ENCODE measurements at places on chromosomes 7 and 10. TPM values are rescaled to one million over a fixed set of nuclear protein-coding genes. Genes with fewer than 3 reads are reported as not detected.

- no peak for ATAC-seq
These were observed 48.6 kb downstream of the CAMK1D start for GRCh38 chr10:12397941-12398340.

GRCh38 chr7:158075633-158076001, 512.0 kb downstream of the PTPRN2 start:
- no peak for ATAC-seq

DNA sequence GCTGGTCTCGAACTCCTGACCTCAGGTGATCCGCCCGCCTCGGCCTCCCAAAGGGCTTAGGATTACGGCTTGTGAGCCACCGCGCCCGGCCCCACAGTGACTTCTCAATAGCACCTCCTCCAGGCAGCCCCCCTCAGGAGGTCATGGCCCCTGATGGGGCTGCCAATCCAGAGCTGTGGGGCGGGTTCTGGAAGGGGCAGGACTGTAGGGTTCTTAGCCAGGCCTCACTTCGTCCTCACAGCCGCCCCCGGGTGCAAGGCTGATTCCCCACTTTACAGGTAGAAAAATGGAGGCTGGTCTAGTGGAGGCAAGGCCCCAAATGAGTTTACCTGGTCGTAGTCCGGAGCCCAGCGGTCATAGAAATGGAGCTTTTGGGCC, 638 bp downstream of the METTL27 start:
- no peak for ATAC-seq

DNA sequence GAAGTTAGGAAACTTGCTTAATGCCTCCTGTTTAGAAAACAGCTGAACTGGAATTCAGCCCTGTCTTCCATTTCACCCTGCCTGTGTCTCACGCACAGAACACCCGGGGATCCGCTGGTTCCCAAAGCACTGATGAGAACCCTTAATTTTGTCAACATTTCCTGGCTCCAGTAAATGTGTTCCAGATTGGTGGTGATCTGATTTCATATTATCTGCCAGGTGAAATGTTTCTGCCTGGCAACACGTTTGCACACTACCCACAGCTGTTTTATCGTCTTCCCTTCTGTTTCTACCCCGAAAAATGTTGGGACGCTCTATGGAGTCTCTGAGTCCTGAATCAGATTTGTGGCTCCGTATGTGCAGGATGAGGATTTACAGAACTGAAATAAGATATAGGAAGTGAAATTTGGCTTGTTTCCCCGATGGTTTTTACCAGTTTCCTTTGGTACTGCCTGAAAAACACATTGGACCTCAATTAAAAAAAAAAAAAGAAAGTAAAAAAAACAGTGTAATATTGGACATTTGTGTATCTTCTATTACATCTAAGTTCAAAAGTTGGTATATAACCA, 29.0 kb downstream of the MRC1 start:
- no peak for ATAC-seq

DNA sequence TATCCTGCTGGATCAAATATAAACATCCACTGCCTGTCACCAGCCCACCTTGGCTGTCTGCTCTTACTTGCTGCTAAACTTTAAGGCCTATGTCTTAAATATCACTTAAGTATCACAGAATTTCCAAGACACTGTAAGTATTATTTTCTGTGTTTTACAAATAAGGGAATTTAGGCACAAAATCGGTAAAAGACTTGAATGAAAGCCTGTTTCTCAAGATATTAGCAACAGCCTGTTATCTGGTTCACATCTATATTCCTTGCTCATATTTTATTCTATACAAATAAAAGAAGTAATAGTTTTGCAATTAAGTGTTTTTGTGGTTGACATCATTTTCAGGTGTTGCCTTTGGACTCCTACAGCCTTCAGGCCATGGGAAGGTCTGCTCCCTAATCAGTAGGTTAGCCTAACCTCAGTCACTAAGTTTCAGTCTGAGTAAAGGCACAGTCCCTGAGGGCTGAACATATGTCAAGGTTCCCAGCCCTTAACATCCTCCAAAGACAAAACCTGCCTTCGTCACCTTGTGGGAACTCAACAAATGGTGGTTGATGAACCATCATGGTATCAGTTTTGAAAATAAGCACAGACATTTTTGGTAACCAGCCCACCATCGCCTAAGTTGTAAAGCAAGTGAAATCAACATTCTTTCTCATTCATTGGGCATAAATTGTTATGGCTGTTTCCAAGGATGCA, 127.1 kb downstream of the CREB5 start:
- no peak for ATAC-seq

DNA sequence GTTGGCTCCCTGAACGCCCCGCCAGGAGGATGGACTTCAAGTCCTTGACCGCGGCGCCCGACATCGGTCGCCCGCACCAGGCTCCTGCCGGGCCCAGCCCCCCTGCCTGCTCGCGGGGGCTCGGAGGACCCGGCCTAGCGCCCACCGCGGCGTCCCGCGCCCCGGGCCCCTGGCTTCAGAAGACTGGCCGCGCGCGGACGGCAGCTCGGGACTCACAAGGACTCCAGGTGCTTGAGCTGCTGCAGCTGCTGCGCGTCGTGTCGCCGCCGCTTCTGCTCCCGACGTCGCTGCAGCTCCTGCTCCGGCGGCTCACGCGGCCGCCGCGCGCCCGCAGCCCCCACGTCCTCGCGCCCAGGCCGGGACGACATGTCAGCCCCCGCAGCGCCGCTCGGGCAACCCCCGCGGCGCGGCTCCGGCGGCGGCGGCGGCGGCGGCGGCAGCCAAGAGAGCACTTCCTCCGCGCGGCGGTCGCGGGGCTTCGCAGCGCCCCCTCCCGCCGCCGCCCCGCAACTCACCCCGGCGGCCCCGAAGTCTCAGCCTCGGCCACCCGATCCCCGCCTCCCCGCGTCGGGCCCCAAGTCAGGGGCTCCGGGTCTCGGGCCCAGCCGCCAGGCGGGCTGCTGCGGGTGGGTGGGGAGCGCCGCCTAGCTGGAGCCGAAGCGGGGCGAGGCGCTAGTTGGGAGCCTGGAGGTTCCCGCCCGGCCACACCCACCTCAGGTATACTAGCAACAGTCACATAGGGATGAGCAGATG, at the start of gene RP9:
TSS of gene RP9 (minus strand) at position 400 of the 753 bp plus-strand sequence. CDS start at position 368, 32 bp downstream.
- ATAC-seq, result peak; percentile 92

DNA sequence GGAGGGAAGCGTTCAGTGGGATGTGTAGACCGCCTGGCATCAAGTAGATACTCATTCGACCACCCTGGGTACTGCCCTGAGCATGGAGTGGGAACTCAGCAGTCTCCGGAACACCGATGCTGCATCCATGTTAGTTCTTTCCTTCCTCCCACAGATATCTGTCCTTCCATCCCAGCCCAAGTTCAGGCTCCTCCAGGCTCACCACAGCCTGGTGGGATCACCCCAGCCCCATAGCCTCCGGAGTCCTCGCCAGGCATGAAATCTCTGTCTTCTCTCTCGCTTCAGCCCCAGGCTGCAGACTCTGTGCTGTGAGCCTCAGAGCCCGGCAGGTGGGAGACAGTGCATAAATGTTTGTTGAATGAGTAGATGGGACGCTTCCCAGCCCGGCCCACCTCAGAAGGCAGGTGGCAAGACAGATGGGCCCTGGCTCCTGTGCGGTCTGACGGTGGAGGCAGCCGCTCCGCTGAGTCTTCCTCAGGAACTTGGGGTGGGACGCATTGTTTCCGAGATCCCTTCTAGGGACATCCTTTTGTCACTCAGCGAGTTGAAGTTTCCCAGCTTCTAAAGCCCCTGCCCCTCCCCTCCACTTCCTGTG, 42.9 kb downstream of the ELFN1 start:
- no peak for ATAC-seq

DNA sequence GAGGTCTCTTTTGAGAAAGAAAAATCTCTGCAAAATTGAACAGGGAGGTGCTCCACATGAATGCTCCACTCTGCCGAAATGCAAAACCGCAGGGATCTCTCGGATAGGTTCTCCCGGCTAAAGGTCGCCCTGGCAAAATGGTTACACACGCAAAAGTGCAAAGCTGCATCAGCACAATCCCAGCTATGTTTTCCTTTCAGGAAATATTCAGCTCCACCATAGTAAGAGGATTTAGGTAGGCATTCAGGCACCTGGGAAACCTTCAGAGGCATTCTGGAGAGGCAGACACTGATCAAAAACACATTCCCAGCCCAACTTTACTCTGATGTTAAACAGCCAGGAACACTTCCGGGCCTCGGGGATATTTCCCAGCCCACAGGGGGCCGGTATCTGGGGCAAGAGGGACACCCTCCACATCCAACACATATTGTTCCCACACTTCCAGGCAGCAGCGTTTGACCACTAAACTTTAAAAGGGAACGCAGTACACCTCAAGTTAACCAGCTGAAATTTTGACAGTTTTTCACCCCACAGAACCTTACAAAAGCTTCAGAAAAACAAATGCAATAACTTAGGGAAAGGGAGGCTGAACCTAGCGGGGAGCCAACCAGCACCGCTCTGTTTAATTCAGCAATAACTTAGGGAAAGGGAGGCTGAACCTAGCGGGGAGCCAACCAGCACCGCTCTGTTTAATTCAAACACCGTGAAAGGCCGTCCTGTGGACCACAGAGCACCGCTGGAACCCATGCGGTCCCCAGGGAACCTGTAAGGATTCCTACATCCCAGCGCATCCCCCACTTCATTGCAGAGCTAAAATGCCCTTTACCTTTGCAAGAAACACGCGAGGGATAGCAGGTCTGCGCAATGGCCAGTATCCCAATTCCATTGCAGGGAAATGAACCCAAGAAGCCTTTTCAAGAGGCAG, 45.9 kb downstream of the TNS3 start:
- no peak for ATAC-seq

GRCh38 chr7:26681819-26682418, 182.5 kb downstream of the SKAP2 start:
- ATAC-seq, result no peak

- no peak for ATAC-seq
These were observed 8.7 kb upstream of the PPIA start for GRCh38 chr7:44787762-44788161.

DNA sequence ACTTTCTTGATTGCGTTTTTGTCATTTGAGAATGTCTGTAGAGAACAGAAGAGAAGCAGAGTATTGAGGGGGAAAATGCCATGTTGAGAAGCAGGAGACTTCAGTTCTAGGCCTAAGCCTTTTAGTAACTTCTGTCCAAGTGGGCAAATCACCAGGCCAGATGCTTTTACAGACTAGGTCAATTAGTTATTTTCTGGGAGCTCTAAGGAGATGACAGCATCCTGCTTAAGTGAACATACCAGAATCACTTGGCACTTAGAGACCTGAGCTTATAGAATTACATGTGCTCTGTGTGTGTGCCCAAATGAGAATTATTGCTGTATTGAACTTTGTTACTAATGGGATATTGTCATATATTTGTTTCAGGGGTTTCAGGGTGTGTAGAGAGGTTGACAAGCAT, 24.0 kb downstream of the AGK start:
- no peak for ATAC-seq

DNA sequence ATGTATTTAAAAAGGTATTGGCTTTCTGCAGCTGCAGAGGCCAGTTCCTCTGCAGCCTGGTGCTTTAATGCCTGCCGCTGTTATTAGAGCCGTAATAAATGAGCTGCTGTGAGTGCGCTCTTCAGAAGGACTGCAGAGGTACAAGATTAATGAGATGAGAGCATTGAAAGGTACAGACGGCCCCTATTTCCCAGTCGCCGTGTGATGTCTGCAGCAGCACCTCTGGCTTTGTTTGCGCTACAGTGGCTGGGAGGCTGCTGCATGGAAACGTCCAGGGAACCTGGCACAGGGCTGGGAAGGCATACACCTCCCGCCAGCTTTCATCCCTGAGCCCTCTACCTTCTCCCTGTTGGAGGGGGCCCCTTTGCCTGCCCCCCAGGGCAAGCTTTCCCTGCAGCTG, 383.8 kb upstream of the ZMIZ1 start:
- no peak for ATAC-seq

DNA sequence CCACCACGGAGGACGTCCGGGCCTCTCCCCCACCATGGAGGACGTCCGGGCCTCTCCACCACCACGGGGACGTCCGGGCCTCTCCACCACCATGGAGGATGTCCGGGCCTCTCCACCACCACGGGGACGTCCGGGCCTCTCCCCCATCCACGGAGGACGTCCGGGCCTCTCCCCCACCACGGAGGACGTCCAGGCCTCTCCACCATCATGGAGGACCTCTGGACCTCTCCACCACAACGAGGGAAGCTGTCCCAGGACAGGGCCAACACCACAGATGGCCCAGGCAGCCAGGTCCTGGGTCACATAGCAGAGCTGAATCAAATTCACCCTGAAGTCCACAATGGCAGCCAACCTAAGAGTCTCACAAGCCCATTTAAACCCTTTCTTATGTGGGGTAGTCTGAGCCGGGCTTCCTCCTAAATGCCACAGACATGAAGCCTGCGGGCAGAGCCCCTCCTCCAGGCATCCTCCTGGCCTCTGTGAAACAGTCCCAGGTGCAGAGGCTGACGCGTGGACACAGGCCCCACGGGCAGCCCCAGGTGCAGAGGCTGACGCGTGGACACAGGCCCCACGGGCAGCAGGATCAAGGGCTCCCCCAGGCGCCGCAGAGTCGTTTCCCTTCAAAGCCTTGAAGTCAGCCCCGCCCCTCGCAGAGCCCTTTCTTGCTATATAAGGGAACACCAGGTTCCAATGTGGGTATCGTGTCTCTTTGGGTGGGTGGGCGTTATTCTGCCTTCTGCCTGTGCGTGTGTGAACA, 47.0 kb downstream of the FOXL3 start:
- ATAC-seq, result no peak

The MAGI2 gene
- total RNA-seq, result 27.8 TPM

The INHBA gene
- 1.00 TPM for total RNA-seq

The SPDYE8 gene
- 1.2 TPM for total RNA-seq

The LMOD2 gene
- total RNA-seq, result 0.14 TPM

The POLR2J gene
- total RNA-seq, result 37.6 TPM
